ENCODE measurements at places on chromosomes 12 and 14.
A peak's percentile ranks its signal among the peaks of the same experiment; 100 is the strongest.

- DNase-seq: no peak
Observed at GRCh38 chr14:103858063-103858781, 10.8 kb upstream of the PPP1R13B start.

DNA sequence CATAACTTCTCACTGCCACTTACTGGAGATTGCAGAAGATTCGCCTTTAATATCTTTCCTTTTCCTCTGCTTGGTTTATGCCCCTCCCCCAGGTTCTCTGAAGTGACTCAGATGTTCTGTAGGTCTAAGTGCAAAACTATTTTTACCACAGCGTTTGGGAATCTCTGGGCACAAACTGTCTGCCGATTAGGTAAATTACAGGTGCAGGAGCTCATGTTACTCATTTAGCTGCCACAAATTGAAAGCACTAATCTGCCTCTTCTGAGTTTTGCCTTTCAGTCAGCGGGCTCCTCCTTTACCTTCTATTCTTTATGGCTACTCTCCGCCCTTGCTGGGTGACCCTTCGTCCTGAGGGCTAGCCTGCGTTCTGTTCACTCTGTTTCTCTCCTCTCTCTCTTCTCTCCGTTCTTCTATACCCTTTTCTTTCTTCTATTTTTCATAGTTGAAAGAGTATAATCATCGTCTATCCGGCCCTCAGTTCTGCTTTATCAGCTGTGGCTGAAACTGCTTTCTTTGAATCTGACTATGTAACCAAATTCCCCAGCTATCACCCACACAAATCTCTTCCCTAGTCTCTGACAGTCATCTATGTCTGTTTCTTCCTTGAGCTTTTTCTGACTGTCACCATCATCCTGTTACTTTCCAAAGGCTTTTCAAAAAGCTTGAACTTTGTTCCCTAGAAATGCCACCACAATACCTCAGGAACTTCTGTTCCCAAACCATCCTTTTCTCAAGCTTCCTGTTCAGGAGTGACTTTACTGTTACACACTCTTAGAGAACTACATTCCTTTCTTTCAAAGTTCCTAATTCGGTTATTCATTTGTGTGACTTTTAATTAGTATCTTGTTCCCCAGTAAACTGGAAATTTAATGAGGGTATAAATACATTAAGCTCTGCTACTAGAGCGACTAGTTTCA, 4.3 kb upstream of the MYF6 start:
- DNase-seq: no peak

DNA sequence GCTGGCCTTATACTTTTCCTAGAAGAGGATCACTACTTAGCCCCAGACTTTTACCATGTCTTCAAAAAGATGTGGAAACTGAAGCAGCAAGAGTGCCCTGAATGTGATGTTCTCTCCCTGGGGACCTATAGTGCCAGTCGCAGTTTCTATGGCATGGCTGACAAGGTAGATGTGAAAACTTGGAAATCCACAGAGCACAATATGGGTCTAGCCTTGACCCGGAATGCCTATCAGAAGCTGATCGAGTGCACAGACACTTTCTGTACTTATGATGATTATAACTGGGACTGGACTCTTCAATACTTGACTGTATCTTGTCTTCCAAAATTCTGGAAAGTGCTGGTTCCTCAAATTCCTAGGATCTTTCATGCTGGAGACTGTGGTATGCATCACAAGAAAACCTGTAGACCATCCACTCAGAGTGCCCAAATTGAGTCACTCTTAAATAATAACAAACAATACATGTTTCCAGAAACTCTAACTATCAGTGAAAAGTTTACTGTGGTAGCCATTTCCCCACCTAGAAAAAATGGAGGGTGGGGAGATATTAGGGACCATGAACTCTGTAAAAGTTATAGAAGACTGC, 1.5 kb downstream of the MGAT2 start:
- no peak for DNase-seq

DNA sequence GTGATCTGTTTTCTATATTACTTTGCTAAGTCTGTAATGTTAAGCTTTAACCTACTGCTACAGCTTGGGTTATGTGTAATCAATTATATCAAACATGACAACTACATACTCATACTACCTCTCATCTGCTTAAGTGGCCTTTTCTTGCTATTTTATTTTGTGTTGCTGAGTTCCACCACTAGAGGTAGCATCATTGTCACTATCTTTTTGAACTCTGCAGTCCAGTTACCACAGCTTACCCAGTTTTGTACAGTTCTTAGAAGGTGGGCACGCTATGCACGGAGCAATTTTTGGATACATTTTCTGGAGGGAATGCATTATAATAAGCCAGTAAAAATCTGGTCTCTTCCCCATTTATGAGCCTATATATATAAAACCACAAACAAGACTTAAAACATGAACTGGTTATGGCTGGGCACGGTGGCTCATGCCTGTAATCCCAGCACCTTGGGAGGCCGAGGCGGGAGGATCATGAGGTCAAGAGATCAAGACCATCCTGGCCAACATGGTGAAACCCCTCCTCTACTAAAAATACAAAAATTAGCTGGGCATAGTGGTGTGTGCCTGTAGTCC, 48.5 kb downstream of the SAV1 start:
- DNase-seq: peak; percentile 46

DNA sequence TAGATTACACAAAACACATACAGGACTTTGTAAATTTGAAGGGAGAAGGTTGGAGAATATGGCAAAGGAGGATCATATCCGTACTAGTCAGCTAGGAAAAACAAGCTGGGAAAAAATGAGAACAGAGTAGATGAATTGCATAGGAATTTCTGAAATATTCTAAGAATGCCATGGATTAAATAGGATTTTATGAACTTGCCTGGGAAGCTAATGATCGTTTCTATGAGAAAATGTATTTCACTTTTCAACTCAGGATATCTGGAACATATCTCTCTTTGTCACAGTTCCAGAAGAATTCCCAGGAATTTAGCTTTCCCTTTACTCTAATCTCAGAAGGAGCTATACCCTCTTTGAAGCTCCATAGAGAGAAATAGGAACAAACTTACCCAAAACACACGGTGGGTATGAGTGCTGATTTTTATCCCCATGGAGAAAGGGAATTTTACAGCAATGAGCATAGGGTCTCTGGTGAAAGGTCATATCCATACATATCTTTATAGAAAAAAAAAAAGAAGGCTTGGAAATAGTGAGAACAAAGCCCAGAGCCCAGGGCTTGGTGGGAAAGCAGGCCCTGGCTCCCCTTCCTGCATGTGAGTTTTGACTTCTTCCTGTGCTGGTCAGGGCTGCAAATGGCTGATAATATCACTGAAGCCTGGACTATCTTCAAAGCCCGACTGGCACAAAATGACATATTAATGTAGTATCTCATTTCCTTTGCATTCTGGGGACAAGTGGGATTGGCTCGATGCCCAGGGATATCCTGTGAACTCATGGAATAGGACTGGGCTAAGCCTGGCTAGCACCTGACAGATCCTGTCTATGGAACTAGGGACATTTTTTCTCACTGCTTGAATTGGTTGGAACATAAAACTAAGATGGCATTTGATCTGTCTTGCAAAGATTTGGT, 136.3 kb downstream of the AEBP2 start:
- no peak for DNase-seq

GRCh38 chr12:47636908-47637780, 68.7 kb downstream of the RPAP3 start:
- DNase-seq: peak; percentile 55

DNA sequence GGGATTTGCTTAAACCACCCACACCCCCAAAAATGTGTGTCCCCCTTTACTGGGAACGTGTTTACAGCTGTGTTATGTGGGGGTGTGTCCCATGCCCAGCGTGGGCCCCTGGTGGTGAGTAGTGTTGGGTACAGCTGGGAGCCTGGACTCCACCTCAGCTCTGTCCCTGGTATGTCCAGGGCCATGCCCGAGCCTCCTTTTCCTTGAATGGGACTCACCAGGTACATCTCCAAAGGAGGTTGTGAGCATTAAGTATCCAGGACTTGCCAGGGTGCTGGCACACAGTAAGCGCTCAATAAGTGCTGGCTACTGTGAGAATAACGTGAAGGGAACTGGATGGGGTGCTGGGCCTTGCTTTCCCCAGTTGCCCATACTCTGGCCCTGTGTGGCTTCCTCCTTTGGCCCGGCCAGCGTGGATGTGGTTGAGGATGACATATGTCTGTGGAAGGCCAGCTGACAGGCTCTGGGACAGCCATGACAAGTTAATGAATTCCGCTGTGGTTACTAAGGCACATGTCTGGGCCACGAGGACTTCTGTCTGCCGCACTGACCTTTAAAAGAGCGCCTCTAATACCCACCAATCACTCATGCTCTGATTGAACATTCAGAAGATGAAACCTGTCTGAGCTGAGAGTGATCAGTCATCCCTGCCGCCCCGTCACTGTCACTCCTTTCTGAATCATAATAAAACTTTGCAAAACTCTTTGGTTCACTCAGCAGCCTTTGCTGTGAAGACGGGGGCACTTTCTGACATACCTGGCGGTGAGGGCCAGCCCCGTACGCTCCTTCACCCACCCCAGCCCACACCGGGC, 74.7 kb downstream of the DIO3 start:
- no peak for DNase-seq

DNA sequence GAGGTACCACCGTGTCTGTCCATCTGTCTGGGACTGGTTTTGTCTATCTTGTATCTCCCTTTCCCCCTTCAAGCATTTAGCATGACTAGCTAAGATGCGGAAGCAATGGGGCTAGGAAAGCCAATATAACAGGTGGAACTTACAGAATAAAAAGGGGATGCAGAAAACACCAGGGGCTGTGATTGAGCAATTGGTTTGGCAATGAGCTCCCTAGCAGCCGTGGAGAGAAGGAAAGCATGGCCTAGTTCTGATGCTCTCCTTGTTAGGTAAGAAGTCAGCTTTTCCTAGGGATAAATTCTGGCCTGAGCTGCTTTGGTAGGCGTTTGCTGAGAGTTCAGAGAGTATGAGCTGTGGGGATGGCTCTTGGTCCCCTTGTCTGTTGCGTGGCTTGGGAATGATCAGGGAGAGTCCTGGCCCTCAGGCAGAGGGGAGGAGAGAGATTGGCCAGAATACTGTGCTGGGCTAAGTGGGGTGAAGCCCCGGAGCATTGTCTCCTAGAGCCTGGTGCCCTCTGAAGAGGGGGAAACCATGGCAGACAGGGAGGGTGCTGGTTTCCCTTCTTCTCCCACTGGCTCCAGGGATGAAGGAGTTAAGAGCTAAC, 7.1 kb downstream of the SETD1B start:
- no peak for DNase-seq

- DNase-seq: no peak
Observed at GRCh38 chr14:95039259-95039992, 117.9 kb downstream of the DICER1 start.

GRCh38 chr12:76259660-76260389, 88.4 kb downstream of the BBS10 start:
- DNase-seq: no peak

DNA sequence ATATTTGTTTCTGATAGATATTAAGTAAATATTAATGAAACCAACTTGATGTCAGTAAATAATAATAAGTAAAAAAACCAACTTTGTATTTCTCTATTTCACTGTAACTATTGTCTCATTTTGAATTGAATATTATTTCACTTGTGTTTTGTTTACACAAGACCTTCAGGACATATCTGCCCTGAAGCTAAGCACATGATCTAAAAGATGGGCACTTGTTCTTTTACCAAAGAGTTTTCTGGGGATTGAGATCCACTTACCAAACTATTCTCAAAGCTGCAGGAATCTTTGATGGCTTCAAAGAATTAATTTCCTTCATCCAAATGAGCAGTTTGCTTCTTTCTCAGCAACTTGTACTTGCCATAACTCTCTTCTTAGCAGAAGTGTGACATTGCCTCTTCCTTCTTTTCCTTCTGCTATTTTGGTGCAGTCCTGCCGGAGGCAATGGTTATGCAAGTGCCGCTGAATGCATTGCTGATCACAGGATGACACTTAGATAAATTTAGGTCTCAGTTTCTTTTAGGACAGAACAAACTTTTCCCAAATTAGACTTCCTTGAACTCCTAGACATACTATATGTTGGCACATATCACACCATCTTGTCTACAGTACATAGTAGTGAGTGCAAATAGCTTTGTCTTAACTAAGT, 9.2 kb downstream of the FAR2 start:
- no peak for DNase-seq

DNA sequence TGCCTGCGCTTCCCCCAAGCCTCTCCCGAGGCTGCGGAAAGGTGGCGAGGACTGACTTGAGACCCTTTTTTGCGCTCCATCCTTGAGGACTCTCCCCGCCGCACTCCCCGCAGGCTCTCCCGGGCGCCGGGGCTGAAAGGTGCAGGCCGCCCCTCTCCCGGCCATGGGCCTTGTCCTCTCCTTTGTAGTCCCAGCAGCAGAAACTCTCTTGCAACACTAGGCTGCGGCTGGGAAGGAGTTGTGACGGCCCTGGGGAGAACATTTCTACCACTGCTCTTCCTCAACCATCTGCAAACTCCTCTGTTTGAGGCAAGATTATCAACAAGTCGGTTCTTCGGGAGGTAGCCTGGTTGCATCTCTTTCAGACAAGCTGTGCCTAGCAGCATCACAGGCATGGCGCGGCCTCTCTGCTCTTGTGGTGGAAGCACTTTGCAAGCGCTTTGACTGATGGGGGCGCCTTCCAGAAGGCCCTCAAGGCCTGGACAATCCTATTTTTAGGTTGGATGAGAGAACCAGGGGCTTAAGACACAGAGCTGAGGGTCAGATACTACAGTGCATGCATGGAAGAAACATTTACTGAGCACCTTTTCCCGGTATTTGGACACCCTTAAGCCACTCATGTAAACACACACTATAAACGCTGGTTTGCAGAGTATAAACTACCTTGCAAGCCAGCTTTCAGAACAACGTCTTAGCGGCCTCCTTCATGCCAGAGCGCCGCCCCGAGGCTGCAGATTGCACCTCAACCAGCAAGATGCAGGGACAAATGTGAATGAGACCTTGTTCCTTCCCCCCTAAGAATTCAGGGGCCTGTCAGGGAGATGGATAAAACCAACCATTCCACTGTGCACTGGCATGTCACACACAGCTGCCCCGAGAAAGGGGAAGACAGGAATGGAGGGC, 1.2 kb upstream of the PRIMA1 start:
- DNase-seq: no peak

DNA sequence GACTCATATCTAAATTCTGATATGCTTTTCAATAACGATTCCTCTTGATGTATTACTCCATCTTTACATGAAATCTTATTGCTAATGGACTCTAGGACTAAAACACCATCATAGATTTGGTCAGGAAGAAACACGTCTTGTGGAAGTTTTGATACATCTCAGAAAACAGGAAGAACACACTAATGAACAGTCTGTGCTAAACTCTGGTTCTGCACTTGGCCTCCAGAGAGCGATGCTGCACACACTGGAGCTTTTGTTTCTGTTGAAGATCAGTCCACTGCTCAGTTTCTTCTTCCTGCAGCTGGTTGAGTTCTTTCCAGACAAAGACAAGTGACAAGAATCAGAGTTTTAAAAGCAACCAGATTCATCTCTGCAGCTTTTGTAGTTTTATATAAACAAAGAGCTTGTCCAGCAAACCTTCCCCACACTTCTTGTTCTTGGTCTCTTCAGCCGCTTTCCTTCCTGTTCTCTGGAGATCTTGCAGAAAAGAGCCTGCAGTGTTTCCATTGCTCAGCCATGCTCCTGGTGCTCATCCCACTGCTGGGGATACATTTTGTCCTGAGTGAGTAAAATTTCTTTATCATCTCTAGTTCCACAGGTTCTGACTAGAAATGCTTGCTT, 229.1 kb upstream of the OR4E1 start:
- no peak for DNase-seq

All from hematopoietic multipotent progenitor cell treated with erythropoietin and hydrocortisone succinate and interleukin-3 and kit ligand, for 15 days (in vitro differentiated cells).